ENCODE measurements at places on chromosomes 7 and 10. TPM values are rescaled to one million over a fixed set of nuclear protein-coding genes. Genes with fewer than 3 reads are reported as not detected.

The CYP26C1 gene
- not detected for total RNA-seq

The PNLIPRP1 gene
- not detected for total RNA-seq

The C10orf53 gene
- total RNA-seq: not detected

The TAF5 gene
- 9.4 TPM for total RNA-seq

The AASS gene
- total RNA-seq: 3.1 TPM

The SMKR1 gene
- not detected for total RNA-seq

The ARHGEF5 gene
- 10.5 TPM for total RNA-seq

The H2BK1 gene
- total RNA-seq: 3.8 TPM

The FFAR4 gene
- not detected for total RNA-seq

The FRMD4A gene
- total RNA-seq: 2.4 TPM
